ENCODE measurements at places on chromosomes 6 and 20. TPM values are rescaled to one million over a fixed set of nuclear protein-coding genes. Genes with fewer than 3 reads are reported as not detected.

DNA sequence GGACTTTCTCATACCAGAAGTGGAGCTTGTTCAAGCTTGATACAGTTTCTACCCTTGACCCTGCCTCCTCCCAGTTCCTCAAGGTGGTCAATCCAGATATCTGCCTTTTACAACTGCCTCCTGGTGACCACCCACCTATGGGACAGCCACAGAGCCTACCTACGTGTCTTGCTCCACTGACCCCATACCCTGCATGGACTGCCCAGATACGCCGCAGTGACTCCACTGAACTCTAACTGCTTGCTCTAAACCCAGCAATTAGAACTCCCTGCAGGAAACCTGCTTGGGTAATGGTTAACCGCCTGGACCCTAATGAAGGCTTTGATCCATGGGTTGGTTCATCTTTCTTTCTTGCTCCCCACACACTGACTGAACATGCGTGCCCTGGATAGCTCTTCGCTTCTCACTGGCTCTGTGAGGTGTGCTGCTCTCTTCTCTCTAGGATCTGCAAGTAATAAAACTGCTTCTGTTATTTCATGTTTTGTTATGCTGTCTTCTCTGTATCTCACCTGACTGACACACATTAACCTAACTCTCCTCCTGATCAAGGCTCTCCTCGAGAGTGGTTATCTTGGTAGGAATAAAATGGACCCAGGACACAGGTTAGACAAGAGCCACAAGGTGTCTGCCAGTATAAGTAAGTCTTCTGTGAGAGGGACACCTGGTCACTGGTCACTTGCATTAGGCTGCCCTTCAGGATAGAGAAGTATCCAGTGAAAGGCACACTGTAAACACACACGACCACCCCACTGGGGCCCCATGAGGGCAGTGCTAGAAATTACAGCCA lies 79.2 kb downstream of the CHD6 start:
- DNase-seq: no peak

- no peak for DNase-seq
Measured at GRCh38 chr6:145583753-145584152, 151.6 kb downstream of the EPM2A start.

DNA sequence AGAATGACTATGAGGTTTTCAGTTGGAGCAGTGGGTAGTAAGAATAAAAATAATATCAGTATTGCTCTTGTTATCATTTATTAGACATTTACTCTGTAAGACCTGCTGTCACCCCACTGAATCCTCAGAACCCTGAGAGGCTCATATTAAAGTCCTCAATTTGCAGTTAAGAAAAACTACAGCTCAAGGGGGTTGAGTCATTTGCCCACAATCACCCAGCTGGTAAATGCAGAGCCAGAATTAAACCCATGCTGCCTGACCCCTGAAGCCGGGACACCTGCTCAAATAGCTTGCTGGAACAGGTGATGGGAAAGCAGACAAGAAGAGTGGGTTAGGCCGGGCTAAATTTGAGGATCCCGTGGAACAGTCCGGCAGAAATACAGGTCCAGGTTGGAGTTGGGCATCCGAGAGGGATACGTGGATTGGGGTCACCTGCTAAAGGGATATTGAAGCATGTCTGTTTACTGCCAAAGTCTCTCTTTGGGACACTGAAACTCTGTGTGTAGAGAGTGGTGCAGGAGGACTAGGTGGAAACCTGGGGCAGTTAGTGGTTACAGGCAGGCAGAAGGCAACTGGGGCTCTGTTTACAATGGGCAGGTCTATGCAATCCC lies 344.1 kb downstream of the CDC5L start:
- no peak for DNase-seq

GRCh38 chr20:25077610-25078169 lies 4.3 kb downstream of the VSX1 start:
- DNase-seq: no peak

DNA sequence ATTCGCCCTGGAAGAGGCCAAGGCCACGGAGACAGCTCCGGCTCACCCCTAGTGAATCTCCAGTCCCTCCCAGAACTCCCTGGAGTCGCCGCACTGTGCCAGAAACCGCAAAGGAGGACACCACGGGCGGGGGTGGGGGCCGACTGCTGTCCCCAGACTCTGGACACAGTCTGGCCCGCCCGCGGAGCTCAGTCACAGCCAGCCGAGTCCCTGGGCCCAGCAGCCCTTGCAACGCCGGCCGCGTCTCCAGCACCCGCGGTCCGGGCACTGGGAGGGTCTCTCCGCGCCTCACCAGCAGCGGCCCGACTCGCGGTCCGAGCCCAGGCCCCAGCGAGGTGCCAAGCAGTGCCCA lies 518 bp downstream of the PEX6 start:
- DNase-seq: no peak

DNA sequence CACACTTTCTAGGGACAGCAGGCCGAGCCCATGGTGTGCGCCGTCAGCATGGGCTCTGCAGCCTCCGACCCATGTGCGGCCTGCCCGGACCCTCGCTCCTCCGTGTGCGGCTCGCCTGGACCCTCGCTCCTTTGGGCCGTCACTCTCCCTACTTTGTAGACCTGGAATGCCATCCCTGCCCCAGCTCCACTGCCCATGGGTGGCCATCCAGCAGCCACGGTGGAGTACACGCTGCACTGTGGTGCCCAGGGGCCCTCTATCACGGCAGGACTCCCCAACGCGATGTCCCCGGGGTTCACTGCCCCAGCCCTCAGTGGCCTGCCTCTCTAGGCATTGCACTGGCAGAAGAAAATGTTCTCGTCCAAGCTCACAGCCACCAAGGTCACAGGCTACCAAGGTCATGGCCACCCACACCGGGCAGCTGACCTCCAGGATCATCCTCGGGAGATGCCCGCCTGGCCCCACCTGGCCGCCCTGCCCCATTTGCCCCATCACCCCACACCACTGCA lies 24.1 kb upstream of the MRGBP start:
- no peak for DNase-seq

DNA sequence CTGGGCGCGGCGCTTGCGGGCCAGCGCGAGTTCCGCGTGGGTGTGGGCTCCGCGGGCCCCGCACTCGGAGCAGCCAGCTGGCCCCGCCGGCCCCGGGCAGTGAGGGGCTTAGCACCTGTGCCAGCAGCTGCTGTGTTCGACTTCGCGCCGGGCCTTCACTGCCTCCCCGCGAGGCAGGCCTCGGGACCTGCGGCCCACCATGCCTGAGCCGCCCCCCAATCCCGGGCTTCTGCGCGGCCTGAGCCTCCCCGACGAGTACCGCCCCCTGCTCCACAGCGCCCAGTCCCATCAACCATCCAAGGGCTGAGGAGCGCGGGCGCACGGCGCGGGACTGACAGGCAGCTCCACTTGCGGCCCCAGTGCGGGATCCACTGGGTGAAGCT lies 36.2 kb downstream of the RIOK1 start:
- no peak for DNase-seq

DNA sequence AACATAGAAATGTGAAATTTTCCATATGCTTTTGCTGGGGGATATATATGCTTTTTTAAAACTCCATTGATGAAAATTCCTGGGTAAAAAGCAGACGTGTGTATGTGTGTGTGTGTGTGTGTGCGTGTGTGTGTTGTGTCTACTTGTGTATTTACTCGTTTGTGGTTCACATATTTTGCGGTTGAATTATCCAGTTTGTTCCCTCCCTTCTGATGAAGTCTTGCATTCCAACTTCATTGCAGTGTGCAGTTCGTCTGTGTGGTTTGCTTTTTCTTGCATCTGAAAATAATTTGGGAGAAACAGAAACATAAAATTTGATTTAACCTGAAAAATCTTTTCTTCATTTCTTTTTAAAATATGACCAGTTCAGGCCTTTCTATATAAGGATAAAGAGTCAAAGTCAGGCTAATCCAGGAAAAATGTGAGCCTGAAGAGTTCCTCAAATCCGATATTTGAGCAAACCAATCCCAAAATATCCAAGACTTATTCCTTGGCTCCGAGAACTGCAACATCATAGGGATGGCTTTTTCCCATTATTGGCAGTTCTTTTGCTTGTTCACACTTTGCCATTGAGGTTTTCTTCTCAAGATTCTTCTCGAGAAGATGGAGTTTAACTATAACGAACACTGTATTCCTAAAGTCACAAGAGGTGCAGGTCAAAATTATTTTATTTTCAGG lies 202.2 kb upstream of the CCN2 start:
- no peak for DNase-seq

GRCh38 chr6:149513915-149514314 lies 29.1 kb upstream of the ZC3H12D start:
- no peak for DNase-seq

GRCh38 chr6:89066940-89067646 lies 13.5 kb upstream of the PNRC1 start:
- DNase-seq: no peak

DNA sequence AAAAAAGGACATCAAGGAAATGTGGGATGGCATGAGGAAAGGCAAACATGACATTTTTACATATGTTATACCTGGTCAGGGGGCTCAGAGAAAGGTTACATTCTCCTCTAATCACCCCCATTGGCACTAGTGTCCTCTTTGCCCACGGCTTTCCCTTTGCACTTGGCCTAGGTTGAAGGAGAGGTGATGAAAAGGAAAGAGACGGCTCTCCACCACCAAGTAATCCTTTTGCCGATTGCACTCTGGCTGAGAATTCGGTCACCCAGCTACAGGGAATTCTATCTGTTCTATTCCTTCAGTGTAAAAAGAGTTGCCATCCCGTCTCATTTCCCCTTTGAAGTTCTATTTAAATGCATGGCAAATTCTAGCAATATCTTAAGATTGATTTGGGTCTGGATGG lies 10.4 kb downstream of the VGLL2 start:
- no peak for DNase-seq

DNA sequence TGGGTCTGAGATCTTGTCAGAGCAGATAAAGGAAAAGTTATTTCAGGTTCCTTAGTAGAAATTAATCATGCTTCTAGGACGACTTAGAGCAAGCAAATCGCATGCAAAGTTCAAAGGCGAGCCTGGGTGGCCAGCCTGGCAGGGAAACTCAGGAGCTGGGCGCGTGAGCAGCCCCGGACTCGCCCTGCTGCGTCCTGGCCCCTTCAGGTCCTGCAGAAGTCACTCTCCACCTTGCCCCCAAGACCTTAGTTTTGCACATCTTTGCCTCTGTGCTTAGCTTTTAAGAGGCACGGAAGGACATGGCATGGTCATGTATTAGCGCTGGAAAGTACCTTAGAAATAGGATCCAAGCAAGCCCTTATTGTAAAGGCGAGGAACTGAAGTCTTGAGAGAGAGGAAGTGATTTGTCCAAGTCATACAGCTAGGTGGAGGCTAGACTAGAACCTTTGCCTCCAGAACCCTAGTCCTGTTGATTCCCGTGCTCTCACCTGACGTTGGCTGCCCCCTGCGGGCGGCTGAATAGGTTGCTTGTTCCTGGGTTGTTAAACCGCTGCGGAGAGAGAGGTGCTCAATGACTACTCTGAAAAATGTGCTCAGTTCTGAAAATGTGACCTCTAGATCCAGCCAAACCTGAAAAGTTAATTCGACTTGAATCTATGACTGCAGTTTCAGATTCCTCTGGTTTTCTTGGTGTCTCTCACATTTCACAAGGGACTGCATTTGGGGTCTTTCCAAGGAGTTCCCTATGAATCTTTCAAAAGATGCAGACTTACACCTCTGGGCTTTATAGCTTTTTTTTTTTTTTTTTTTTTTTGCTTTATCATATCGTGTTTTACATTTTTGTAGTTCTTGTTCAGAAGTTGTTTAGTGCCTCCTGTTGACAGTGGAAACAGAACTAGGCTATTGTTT lies 2.7 kb downstream of the MYB start:
- peak; percentile 40 for DNase-seq

DNA sequence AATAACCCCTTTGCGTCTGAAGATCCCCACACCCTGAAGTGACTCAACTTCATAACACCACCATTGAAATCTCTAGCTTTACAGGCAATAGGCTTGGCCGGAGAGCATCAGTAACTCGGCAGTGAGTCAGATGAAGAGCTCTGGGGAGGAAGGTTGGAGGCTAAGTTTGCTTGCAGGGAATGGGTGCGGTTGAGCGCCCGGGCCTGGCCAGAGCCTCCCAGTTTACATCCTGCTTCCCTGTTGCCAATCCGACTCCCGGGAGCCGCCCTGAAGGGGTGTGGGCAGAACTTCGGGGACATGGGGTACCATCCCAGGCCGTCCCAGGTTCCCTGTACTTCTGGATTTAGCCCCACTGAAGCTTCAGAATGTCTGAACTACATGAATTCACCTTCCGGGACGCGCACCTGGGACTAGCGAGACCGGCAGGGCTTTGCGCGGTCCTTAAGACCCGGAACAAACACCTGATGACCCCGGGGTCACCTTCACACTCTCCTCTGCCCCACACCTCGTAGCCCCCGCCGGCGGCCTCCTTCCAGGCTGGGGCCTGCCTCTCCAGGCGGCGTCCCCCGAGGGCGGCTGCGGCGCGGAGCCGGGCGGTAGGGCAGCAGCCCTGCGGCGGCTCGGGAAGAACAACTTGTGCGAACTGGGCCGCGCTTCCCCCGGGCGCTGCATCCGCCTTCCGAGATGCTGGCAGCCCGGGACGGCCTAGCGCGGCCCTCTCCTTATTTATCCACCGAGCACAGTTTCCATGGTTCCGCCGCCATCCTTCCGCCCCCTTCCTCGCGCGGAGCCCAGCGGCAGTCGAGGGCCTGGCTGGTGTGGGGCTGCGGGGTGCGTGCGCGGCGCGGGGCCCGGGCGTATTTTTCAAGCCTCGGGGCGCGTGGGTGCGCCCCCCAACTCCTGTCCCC lies 56.6 kb upstream of the RREB1 start:
- DNase-seq: peak; percentile 21

DNA sequence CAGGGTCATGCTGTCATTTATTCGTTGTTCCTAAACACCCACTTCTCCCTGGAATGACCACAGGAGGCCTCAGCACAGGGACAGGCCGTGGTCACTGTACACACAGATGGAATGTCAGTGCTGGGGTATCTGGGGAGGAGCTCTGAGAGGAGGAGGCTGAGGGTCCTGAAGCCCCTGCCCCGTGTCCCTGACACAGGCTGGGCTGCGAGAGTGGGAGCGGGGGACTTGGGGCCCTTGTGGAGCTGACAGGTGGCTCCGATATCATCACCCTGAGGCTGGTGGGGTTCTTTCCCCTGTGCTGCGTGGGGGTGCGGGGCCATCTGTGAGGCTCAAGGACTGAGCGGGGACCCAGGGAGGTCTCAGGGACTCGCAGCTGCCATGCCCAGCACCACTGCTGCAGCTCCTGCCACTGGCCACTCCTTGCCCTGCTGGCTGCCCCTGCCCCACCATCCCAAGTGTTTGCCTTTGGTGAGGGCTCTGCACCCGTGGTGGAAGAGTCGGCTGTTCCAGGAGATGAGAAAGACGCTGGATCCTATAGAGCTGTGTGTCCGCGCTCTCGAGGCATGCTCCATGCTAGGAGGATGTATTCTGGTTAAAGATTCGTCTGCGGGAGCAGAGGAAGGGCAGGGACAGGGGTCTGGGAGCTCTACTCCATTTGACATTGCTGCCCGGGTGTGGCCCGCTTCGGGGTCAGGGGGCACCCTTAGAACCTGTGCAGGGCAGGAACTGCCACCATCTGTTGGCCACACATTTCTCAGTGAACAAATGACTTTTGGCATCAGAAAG lies 18.9 kb downstream of the NPEPL1 start:
- peak; percentile 2 for DNase-seq

COQ3 gene
- 6.8 TPM for total RNA-seq

TMEM244 gene
- total RNA-seq: not detected

PKHD1 gene
- total RNA-seq: 1.1 TPM

RHAG gene
- total RNA-seq: not detected

SLC17A1 gene
- total RNA-seq: 0.51 TPM

THBD gene
- total RNA-seq: 88.4 TPM

HLA-E gene
- total RNA-seq: 293 TPM

ASCC3 gene
- 27.6 TPM for total RNA-seq

CALHM5 gene
- total RNA-seq: 1.8 TPM

PSMB8 gene
- 47.3 TPM for total RNA-seq

SCRT2 gene
- not detected for total RNA-seq

CLDN20 gene
- total RNA-seq: not detected

LHFPL5 gene
- not detected for total RNA-seq

Measured in prostate gland (tissue), 2 donors.